ENCODE measurements at places on chromosomes 7 and 10. TPM values are rescaled to one million over a fixed set of nuclear protein-coding genes. Genes with fewer than 3 reads are reported as not detected.

Gene OLAH
- total RNA-seq: under 0.01 TPM

Gene C10orf105
- total RNA-seq: under 0.01 TPM

Gene NEUROG3
- not detected for total RNA-seq

Gene HOXA7
- total RNA-seq: 2.7 TPM

Gene OR13A1
- total RNA-seq: not detected

Gene TMEM26
- not detected for total RNA-seq

Gene SAMD8
- total RNA-seq: 23.1 TPM

Gene CCDC136
- 6.6 TPM for total RNA-seq

Gene TMEM196
- total RNA-seq: not detected

Gene RET
- under 0.01 TPM for total RNA-seq

Gene ARPC1B
- total RNA-seq: 311 TPM

Gene CCDC7
- total RNA-seq: 26.8 TPM

Gene GSTO2
- 0.98 TPM for total RNA-seq

Gene CXCL12
- 0.20 TPM for total RNA-seq

Gene ENO4
- total RNA-seq: not detected

Gene SORBS1
- 0.20 TPM for total RNA-seq

Gene SLC39A12
- total RNA-seq: not detected

Gene PAX4
- total RNA-seq: not detected

Gene LRMDA
- total RNA-seq: 3.1 TPM

Gene AGAP3
- 52.2 TPM for total RNA-seq

Gene NPTX2
- under 0.01 TPM for total RNA-seq

Gene NACAD
- total RNA-seq: 0.78 TPM

Gene ELFN1
- total RNA-seq: 3.7 TPM

Gene NFKB2
- total RNA-seq: 25.2 TPM

Gene PON1
- not detected for total RNA-seq

Gene UPK3B
- not detected for total RNA-seq

Gene OGDHL
- 0.59 TPM for total RNA-seq

Gene FOXP2
- 11.8 TPM for total RNA-seq

Gene ETV1
- total RNA-seq: 20.2 TPM

Gene FANK1
- 0.20 TPM for total RNA-seq

Gene C7orf57
- total RNA-seq: not detected

Gene CARD11
- 0.20 TPM for total RNA-seq

Gene GIMAP6
- total RNA-seq: under 0.01 TPM

Gene CPED1
- 47.9 TPM for total RNA-seq

Gene SPDYE16
- total RNA-seq: not detected

Gene IFIT2
- 3.1 TPM for total RNA-seq

Gene EPHB6
- 3.1 TPM for total RNA-seq

Gene CYP3A5
- total RNA-seq: 4.0 TPM

Gene VPS37D
- total RNA-seq: 2.9 TPM

Gene CD36
- total RNA-seq: 84.1 TPM
